ENCODE measurements at places on chromosomes 4 and X.

DNA sequence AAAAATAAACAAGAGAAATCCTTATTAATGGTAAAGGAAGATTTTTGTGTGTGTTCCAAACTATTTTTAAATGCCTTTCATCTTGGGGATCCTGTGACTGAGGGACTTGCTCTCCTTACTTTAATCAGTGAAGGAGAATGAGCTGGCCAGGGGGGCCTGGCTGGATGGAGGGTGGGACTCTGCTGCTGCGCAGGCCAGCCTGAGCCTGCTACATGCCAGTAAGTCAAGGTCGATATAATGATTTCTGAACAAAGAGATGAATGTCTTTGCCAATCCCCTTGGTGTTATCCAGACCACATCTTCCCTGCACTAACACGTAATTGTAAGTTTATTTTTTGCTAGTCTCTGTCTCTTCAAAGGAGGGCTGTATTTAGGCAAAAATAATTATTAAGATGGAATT is 1679.2 kb upstream of the TENM3 start:
- DNase-seq: no peak

DNA sequence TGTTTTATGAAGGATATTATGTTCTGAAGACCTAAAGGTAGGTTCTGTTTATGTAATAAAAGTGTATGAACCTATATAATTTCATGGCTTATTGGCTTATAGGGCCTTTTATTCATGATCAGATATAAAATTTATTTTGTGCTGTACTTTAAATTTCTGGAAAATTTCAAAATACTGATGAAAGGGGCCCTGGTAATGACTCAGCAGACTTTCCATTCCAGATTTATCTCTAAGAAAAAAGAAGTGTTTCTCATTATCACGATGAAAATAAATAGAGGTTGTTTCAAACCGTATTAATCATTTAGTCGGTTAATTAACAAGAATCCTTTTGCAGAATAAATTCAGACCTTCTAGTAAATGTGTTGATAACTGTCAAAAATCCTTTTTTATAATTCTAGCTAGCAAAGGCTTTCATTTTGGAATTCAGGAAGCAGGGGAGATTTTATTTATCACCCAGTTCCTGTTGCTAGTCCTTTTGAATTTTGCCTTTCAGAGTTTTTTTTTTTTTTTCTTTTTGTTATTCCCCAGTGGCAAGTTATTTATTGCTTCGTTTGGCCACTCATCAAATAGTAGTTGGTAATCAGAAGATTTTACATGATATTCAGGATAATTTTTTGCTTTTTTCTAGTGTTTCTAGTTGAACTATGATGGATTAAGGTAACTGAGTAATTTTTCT is 5.4 kb upstream of the TAPT1 start:
- no peak for DNase-seq

GRCh38 chr4:105594099-105595010 is 41.9 kb downstream of the ARHGEF38 start:
- DNase-seq: no peak

GRCh38 chrX:131549011-131549410 is 5.1 kb downstream of the OR13H1 start:
- no peak for DNase-seq

DNA sequence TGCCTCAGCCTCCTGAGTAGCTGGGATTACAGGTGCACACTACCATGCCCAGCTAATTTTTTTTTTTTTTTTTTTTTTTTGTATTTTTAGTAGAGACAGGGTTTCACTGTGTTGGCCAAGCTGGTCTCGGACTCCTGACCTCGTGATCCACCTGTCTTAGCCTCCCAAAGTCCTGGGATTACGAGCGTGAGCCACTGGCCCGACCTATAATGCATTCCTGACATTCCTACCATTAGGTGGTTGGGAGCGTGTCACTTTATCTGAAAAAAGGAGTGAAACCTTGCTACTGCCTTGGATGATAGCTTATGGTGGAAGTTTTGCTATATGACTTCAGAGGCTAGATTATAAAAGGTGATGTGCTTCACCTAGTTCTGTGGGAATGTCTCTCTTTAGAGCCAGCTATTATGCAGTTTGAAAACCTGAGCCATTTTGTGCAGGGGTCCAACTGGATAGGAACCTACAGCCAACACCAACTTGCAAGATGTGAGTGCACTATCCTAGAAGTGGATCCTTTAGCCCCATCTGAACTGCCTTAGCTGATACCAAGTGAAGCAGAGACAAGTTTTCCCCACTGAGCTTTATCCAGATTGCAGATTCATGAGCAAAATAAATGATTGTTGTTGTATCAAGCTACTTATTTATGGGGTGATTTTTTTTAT is 29.8 kb upstream of the EMCN start:
- DNase-seq: no peak

- no peak for DNase-seq
Measured at GRCh38 chrX:130625386-130625785, 223.6 kb downstream of the RBMX2 start.

DNA sequence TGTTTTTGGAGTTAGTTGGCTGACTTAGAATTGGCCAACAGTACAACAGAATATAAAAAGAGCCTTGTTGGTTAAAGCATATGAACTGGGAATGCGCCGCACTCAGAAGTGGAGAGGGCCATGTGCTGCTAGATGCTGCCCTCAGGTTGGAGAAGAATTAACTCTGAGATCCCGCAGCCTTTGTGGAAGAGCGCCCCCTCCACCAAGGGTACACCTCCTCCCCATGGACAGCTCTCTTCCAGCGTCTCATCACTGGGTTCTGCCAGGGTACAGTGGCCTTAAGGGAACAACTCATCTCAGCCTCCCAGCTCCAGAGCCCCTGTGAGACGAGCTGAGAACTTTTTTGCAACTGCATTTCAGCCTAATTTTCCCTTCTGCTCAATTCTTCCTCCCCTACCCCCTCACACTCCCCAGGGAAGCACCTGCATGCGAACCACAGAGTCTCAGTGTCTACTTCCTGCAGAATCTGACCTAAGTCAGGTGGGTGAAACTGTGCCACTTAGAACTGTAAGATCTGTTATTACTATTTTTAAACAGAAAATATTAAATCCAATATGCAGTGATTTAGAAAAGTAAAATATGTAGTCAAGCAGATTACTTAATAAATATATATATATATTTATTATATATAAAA is 380.6 kb downstream of the RAB28 start:
- no peak for DNase-seq

DNA sequence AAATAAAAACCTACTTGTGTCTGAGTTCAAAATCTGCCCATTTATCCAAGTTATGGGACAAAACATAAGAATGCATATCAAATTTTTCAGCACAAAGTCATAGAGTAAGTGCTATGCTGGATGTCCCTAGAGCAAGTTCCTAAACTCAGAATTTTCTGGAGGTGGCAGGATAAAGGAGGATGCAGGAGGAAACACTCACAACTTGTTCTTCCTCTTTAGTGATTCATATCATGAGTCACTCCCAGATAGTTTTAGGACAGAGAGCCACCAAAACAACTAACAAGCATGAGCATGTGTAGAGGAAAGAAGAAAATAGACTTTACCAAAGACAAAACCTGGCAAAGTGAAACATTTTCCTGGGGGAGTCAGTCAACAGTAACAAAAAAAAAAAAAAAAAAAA is 302.7 kb downstream of the KCTD8 start:
- no peak for DNase-seq

DNA sequence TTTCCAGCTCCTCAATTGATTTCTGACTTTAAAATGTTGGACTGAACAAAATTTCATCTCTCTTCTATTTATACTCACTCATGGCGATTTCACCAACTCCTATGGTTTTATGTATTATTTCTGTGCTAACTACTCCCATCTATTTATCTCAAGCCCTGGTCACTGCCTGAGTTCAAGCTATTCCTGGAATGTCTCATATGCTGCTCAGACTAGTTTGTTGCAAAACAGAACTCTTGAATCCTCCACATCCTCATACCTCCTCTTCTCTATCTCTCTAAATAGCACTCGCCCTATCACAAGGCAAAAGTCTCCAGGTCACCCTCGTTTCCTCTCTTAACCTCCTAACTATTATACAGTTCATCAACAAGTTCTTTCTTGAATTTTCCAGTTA is 19.0 kb upstream of the DDX60 start:
- no peak for DNase-seq

GRCh38 chr4:121034017-121034416 is 38.3 kb downstream of the NDNF start:
- DNase-seq: peak; percentile 4

- peak; percentile 2 for DNase-seq
Measured at GRCh38 chr4:174217273-174218126, 66.0 kb downstream of the FBXO8 start.

DNA sequence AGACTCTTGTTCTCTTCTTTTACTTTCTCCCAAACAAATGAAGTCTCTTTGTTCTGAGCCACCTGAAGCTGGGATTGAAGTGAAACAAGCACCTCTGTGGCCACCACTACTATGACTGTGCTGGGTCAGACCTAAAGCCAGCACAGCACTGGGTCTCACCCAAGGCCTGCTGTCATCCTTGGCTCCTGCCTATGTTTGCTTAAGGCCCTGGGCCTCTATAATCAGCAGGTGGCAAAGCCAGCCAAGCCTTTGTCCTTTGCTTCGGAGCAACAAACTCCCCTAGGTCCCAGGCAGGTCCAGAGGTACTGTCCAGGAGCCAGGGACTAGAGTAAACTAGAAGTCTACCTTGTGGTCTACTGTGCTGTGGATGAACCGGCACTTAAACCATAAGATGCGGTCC is 220.6 kb upstream of the ARSJ start:
- DNase-seq: no peak

GRCh38 chrX:137052643-137053235 is 18.9 kb upstream of the GPR101 start:
- DNase-seq: no peak

DNA sequence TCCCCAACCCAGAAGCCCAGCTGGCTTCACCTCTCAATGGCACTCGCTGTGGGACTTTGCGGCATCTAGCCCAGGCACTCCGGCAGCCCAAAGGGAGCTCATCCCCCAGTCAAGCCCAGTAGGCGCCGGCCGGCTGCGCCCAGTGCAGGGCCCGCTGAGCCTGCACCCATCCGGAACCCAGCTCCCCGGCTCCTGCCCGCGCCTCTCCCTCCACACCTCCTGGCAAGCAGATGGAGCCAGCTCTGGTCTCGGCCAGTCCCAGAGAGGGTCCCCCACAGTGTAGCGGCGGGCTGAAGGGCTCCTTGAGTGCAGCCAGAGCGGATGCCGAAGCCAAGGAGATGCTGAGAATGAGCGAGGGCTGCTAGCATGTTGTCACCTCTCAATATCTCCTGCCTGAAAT is 116.8 kb upstream of the UGT8 start:
- DNase-seq: no peak

- no peak for DNase-seq
Measured at GRCh38 chrX:111164728-111165127, 68.7 kb downstream of the PAK3 start.

DNA sequence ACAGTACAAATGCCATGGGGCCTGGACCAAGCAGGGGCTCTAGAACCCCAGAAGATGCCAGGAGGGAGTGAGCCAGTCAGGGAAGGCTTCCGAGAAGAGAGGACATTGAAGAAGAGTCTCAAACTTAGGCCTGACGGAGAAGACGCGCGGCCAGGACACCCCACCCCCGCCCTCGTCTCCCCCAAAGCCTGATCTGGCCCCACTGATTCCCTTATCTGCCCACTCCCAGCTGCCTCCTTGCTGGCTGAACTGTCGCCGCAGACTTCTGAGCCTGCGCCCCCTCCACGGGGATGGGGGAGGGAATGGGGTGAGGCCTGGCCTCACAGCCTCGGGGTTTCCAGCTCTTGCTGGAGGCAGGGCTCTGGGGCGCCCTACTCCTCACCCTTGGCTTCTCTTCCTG is 3.6 kb upstream of the GATA1 start:
- no peak for DNase-seq

DNA sequence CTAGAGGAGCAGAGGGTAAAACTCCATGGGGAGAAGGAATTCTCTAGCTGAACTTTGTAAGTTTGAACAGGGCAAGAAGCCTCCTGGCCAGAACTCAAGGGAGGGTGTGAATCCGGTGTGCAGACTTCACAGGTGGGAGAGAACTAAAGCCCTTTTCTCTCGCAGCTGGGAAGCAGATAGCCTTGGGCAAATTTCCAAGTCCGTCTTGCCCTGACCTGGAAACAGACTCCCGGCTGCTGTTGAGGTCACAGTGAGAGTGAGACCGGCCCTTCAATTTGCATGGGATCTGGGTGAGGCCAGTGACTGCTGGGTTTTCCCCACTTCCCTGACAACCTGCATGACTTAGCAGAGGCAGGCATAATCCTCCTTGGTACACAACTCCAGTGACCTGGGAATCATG is 94.5 kb upstream of the ZNF827 start:
- DNase-seq: peak; percentile 78

GRCh38 chr4:149203256-149204001 is 612.2 kb downstream of the IQCM start:
- no peak for DNase-seq

DNA sequence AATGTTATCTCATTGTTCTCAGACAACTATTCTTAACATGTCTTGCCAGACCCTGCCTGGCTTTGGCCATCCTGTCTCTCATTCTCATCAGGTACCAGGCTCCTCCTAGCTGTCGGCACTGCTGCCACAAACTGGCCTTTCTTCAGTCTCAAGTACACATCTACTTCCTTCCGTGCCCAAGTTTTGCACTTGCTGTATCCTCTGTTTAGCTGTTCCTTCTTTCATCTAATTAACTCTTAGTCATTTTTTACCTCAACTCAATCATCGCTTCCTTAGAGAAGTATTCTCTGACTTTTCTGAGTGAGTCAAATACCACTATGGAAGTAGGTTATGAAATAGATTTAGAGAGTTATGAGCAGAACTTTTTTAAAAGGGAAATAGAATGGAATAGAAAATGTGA is 19.7 kb downstream of the CXCL3 start:
- no peak for DNase-seq

- no peak for DNase-seq
Measured at GRCh38 chr4:62881210-62881609, 1528.0 kb downstream of the TECRL start.

DNA sequence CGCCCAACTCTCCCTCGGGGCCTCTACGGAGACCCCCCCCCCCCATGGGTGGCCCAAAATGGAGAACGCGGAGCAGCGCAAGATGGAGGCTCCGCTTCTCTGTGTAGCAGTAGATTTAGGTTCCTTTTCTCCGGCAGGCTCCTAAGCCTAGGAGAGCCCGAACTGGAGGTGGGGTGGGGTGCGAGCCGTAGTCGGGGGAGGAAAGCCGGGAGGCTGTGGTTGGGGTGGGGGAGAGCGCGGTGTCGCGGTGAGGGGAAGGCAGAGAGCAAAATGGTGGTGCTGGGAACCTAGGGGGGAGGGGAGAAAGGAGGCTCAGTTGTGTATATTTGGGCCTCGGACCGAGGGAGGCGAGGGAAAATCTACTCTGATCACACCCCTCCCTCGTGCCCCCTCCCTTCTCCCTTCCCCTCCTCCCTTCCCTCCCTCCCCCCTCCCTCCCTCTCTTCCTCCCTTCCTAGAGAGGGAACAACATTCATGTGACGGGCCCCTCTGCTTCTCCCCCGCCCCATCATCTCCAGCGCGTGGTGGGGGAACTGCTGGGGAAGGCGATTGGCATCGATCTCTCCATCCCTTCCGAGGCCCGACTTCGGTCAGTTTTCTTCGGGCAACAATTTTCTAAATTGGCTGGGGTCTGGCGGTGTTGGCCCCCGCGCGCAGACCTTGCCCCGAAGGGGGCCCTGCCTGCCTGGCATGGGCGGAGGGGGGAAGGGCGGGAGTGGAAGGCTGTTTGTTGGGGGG is at the start of gene STAG2:
STAG2 (plus strand) TSS at position 439 of the 738 bp plus-strand sequence. CDS start 60,922 bp downstream, outside the sequence.
- DNase-seq: peak; percentile 80
